ENCODE measurements at places on chromosomes 4 and X.

- DNase-seq = no peak
Observed at GRCh38 chr4:3683077-3683743, 83.0 kb upstream of the ADRA2C start.

- DNase-seq = no peak
Observed at GRCh38 chrX:155864655-155865054, 16.5 kb upstream of the VAMP7 start.

- DNase-seq = no peak
Observed at GRCh38 chr4:8009710-8010511, 70.2 kb upstream of the AFAP1 start.

DNA sequence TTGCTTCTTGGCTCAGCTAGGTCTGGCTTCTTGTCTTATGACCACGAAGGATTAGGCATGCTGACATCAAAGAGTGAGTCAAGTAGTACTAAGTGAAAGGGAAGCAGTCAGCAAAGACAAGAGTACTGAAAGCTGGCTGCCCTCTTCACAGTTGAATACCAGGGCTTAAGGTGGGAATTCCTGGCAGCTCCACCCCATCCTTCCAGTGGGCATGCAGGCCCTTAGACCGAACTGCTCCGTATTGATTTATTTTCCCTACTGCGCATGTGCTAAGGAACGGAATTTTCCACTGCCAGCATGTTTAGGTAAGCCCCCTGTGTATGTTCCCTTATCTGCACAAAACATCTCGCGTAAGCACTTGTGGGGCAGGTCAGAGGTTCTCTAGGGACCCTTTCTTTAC is 2320.1 kb downstream of the ARAP2 start:
- DNase-seq = no peak

DNA sequence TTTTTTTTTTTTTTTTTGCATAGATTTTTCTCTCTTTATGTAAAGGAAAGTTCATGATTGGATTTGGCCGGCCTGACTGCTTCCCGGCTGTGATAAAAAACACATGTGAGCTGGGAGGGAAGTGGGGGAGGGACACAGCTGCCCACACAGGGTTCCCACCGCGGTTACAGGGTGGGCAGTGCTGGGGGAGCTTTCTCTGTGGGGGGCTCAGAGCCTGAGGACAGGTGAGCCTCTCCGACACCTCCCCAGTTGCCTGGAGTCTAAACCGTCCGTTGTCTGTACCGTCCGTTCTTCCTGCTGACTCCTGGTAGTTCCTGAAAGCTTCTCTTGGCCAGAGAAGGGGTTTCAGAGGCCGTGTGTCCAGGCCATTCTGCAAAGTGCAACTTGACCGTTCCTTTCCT is 21.8 kb downstream of the SHOX start:
- DNase-seq = no peak

- no peak for DNase-seq
Observed at GRCh38 chr4:70522626-70523025, 4.3 kb downstream of the AMTN start.

GRCh38 chrX:19334945-19335626 is 8.6 kb upstream of the PDHA1 start:
- no peak for DNase-seq

DNA sequence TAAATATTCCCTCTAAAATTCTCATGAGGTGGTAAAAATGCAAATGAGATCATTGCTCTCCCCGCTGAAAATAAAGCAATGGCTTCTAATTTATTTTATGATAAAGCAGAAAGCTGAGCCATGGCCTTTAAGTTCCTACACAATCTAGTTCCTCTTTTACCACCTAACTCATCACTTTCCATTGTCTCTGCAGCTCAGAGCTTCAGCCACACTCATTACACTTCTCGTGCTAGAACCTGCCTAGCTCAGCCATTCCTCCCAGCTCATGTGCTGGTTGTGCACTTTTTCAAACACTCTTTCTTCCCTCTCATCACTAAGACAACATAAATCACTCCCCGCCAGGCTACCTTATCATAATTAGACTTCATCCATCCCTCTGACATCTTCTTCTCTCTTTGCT is 1112.1 kb upstream of the PRKX start:
- DNase-seq = no peak

DNA sequence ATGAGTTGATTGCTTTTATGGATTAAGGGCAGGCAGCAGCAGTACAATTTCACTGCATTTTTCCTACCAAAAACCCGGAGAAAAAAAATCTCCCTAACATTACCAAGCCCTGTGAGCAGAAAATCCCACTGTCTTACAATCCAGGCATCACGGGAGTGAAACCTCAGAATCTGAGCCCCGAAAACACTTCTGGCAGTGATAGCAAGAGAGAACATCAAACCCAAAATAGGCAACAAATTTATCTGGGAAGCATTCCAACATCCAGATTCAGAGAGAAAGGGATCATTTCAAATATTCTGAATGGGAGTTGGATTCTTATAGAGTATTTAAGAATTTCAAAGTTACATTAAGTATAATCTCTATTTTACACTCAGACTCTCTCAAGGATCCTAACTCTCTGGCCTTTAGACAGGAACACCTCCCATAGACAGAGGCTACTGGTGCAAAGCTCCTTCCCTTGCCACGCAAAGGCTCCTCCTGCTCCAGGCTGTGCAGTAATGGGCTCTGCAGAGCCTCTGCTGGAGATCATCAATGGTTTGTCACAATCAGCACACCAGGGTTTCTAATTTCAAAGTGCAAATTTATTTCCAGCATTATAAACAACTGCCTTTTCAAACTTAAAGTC is 256.9 kb downstream of the PARM1 start:
- DNase-seq = no peak

DNA sequence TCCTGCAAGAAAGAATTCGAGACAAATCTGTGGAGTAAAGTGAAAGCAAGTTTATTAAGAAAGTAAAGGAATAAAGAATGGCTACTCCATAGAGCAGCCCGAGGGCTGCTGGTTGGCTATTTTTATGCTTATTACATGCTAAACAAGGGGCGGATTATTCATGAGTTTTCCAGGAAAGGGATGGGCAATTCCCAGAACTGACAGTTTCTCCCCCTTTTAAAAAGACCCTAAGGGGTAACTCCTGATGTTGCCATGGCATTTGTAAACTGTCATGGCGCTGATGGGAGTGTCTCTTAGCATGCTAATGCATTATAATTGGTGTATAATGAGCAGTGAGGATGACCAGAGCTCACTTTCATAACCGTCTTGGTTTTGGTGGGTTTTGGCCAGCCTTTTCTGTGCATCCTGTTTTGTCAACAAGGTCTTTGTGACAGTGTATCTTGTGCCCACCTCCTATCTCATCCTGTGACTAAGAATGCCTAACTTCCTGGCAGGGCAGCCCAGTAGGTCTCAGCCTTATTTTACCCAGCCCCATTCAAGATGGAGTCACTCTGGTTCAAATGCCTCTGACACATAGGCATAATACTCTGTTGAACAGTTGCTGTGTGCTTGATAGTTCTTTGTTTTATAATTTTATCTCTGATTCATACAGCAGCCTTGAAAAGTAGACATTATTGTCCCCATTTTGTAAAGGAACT is 25.8 kb downstream of the GAB1 start:
- no peak for DNase-seq

GRCh38 chrX:15816438-15816809 is 26.1 kb downstream of the ZRSR2 start:
- DNase-seq = no peak

- DNase-seq = no peak
Observed at GRCh38 chr4:16245241-16245640, 19.0 kb upstream of the TAPT1 start.

- no peak for DNase-seq
Observed at GRCh38 chr4:141676087-141676670, 39.8 kb downstream of the IL15 start.

GRCh38 chr4:125729171-125729570 is 414.4 kb downstream of the FAT4 start:
- DNase-seq = no peak

DNA sequence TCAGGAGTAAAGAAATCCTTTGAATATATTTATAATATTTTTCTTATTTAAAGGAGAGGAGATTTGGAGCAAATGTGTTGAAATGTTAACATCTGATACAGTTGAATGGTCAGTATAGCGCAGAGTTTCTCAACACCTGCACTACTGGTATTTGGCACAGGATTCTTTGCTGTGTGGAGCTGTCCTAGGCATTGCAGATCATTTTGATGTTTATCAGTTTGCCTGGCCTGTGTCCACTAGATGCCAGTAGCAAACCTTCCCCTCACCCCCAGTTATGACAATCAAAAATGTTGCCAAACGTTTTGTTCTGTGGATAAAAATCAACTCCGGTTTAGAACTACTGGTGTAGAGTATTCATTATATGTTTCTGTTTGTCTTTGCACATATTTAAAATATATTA is 765.3 kb upstream of the SLIT2 start:
- no peak for DNase-seq

- no peak for DNase-seq
Observed at GRCh38 chrX:15441464-15441863, 51.7 kb downstream of the PIR start.

DNA sequence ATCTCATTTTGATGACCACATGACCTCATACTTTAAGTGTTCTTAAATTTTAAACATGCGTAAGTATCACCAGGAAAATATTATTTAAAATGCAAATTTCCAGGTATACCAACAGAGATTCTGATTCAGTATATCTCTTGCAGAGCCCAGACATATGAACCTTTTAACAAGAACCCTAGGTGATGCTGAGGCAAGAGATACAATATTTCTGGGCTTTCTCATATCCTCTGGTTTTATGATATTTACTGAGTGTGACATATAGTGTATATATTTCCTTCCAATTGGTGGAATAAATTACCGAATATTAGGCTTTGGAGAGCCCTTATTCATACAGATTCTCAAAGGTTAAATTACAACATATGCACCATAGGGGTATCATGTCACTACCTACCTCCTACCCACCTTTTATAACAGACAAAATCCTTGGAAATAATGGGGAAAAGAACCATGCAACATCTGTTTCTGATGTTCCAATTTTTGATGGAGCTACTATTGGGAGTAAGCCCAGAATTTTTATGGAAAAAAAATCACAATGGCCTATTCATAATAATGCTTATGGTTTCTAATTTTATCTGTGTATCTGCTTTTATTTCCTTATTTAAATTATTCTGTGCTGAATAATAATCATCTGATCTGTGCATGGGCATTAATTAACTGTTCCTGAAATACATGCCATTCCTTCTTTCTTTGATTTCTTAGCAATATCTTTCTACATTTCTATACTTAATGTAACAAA is 27.1 kb downstream of the KCTD8 start:
- DNase-seq = no peak

GRCh38 chr4:97215409-97215941 is 927.8 kb downstream of the STPG2 start:
- no peak for DNase-seq

DNA sequence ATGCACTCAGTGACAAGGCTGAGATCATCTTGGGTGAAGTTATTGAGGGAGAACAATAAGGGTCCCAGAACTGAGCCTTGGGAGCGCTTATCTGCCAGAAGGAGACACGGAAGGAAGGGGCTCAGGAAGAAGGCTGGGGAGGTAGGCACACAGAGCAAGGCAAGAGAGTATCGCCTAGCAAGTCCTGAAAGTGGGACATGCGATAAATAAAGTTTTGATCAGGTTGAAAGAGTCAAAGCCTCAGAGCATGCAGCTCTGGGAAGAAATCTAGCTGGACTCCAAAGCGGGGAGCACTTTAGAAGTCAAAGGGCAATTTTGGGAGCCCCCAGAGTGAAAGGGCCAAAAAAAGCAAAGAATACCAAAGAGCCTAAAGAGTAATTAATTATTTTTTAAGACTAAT is 17.7 kb upstream of the ANXA3 start:
- no peak for DNase-seq

- no peak for DNase-seq
Observed at GRCh38 chrX:109934935-109935334, 68.0 kb upstream of the TMEM164 start.

- no peak for DNase-seq
Observed at GRCh38 chr4:10879411-10880110, 195.0 kb upstream of the CLNK start.

DNA sequence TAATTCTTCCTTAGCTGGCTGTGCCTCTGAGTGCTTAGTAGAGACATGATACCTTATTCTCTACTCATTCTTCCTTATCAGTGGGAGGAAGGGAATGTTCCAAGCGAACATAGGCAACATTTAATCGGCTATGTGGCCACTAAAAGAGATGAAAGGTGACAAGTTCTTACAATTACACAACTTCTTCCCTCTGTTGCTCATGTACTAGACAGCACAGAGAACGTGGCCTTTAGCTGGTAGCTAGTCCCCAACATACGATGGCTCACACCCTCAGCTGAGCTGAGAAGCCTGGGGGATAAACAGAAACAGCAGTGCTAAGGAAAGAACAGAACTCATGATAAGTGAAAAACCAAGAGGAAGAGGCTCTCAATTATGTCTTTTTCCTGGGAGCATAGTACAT is 52.2 kb downstream of the APOO start:
- no peak for DNase-seq

DNA sequence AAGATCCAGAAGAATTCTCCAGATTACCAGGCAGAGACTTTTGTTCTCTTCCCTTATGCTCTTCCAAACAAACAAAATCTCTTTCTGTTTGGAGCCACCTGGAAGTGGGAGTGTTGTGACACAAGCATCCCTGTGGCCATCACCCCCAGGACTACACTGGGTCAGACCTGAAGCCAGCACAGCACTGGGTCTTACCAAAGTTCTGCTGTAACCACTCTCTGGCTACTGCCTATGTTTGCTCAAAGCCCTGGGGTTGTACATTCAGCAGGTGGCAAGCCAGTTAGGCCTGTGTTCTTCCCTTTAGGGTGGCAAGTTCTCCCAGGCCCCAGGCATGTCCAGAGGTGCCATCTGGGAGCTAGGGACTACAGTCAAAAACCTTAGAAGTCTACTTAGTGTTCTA is 43.7 kb upstream of the MAOA start:
- DNase-seq = no peak

- DNase-seq = no peak
Observed at GRCh38 chr4:87530868-87531267, 1.7 kb upstream of the SPARCL1 start.

DNA sequence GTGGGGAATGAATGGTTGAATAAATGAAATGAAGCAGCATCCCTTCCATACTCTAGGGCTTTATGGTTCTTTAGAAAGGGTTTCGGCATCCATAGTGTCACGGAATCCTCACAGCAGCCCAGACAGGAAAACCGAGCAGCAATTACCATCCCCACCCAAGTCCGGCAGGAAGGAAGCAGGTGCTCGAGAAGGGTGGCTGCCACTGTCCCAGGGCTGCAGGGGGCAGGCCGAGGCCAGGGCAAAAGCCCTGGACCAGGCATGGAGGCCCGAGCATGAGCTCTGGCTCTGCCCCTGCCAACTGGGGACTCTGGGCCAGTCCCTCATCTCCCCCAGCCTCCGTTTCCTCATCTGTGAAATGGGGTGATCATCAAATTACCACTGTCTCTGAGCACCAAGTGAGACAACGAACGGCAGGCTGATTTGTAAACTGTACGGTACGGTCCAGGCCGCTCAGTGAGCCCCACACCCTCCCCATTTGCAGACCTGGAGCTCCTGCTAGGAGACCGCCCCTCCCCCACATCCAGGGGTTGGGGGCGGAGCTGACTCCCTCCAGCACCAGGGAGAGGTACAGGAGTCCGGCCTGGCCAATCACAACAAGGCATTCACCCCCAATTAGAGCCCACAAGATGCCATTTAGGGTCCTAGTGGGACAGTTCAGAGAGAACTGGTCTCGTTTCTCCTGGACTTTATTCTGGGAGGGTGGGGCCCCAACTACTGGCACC is 100.4 kb downstream of the WFS1 start:
- DNase-seq = no peak

- DNase-seq = no peak
Observed at GRCh38 chr4:173161311-173161710, 7.3 kb upstream of the GALNT7 start.

- no peak for DNase-seq
Observed at GRCh38 chr4:138773321-138773720, 242.3 kb upstream of the NOCT start.

GRCh38 chrX:131778269-131779218 is 234.7 kb downstream of the OR13H1 start:
- DNase-seq = no peak
